NCI-H748 treated with DMSO at 0.1 percent for 48 hours (cell line): ENCODE measurements at places on chromosomes 6 and 20.

- no peak for DNase-seq
Observed at GRCh38 chr6:44263354-44264100, 1.8 kb downstream of the NFKBIE start.

GRCh38 chr6:145733207-145733606, 2.1 kb downstream of the EPM2A start:
- no peak for DNase-seq

DNA sequence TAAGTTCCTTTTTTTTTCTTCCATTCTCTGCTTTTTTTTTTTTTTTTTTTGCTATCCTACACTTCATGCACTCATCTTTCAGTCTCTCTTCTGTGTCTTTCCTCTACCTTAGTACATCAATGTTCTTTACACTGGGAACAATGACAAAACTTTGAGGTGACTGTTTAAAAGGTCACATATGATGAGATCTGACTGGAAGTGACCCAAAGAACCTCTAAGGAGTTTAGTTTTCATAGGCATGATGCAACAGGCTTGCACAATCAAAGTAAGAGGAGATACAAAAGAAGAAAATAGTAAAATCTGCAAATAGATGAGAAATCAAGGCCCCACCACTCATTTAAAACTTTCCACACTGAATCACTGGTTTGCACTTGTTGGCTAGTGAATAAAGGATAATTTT, 840.8 kb downstream of the TBC1D32 start:
- no peak for DNase-seq

- no peak for DNase-seq
Observed at GRCh38 chr6:117496383-117496990, 14.0 kb downstream of the DCBLD1 start.

DNA sequence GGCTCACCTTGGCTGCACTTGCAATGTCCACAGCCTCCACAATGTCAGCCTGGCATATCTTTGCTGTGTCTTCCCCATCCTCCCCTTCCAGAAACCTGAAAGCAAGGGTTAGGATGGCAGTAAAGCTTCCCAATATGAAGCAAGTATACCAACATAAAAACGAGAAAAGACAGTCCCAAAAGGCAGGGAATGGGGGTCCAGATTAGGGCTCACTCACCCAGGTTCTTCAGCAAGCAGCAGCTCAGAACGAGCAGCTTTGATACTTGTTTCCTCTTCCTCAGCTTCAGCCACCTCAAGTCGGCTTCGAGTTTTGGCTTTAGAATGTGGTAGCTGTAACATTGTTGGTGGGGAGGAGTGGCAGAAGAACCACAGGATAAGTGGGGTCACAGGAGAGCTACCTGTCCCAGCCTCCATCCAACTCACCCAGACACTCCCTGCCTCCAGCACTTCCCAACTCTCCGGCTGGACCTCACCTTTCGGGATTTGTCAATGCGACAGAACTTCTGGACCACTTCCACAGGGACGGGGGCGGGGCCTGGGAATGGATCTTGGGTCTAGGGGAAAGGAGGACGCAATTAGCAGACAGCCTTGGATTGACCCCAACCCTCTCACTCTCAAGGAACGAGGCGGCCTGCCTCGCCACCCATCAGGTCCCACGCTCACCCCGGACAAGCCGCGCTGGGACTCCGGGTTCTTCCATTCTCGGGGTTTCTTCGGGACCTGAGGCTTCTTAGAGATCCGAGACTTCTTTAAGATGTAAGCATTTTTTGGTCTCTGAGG, 708 bp downstream of the WDR46 start:
- no peak for DNase-seq

- no peak for DNase-seq
Observed at GRCh38 chr6:158797331-158798310, 21.5 kb downstream of the EZR start.

GRCh38 chr20:57031867-57032355, 234.5 kb downstream of the BMP7 start:
- no peak for DNase-seq

- no peak for DNase-seq
Observed at GRCh38 chr20:59662856-59663512, 58.6 kb downstream of the PHACTR3 start.

DNA sequence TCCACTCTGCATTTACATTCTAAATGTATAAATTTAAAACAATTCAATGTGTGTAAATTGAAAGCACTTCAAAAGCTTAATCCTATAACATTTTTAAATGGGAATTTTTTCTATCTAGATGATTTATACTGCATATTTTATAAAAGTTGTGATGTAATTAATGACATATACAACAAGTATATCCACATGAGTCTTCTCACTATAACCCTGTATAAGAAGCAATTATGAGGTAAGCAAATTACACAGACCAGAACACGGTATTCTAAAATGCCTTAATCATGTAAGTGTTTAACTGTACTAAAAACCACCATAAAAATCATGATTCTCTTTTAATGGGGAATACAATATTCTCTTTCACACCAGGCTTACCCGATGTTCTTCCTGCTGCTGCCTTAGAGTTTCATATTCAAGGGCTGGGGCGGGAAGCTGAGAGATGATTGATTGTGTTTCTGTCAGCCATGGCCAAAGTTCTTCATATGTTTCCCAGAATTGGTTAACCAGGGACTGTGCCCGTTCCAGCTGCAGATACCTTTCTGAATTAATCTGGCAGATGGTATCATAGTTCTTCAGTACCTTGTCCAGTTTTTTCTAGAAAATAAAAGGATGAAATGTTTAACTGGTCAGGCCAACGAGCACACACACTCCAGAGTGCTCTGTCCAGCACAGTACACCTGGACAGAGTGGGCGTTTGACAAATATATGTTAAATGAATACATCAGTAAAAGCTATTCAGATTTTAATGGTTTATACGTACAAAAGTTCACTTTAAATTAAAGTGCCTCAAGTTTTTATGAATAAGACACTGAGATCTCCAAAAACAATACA, 127.4 kb downstream of the DST start:
- DNase-seq: peak; percentile 62

DNA sequence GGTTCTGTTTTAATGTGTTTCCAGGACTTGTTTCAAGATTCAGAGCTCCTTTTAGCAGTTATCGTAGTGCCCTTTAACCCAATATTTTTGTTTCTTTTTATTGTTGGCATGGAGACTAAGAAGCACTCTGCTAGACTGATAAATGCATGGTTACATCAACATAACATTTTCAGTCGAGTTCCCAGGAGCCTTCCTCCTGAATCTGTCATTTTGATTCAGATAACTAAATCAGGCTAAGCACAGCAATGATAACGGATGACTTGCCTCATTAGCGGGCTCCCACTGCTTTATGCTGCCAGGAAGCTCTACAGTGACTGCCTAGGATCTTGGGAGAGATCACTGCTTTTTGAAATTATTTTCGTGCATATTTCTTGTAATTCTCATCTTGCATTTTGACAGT, 772.8 kb upstream of the GJE1 start:
- DNase-seq: no peak

- no peak for DNase-seq
Observed at GRCh38 chr6:123055256-123055655, 59.2 kb downstream of the CLVS2 start.

GRCh38 chr6:13222048-13222447, 106.3 kb downstream of the TBC1D7 start:
- DNase-seq: no peak

- DNase-seq: peak; percentile 11
Observed at GRCh38 chr6:31158863-31159855, 770 bp downstream of the TCF19 start.

- no peak for DNase-seq
Observed at GRCh38 chr6:10723567-10723881, 654 bp downstream of the TMEM14C start.

DNA sequence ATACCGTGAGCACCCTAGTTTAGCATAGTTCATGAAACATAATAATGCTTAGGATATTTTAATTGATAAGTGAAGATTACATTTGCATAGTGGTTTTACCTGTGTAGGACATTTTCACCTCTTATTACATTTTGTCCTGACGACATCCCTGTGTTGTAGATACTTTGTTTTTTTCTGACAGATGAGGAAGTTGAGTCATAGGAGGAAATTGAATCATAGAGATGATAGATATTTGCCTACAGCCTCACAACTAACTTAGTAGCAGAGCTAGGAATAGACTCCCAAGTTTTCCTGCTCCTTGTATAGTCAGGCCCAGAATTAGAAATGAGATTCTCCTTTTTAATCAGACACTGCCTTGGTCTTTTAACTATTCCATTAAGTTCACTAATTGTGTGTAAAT, 100.5 kb upstream of the SUPT3H start:
- DNase-seq: no peak

DNA sequence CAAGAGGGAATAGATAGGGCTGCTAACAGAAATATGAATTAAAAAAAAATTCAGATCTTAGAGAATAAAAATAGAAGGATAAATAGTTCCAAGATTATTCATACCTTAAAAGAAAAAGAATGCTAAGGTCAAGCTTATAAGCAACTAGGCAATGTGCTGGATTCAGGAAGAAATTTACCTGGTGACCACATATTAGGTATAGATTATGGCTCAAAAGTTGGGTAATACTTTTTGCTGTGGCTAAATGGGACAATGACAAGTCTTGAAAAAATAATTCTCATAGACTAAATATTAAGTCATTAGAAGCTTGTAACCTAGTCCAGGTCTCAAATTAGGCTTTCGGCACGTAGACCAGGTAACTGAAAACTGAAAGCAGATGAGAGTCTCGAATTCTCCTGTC, 17.2 kb downstream of the MAP3K5 start:
- DNase-seq: no peak

GRCh38 chr6:91812596-91813274, 1225.9 kb upstream of the MAP3K7 start:
- DNase-seq: no peak

DNA sequence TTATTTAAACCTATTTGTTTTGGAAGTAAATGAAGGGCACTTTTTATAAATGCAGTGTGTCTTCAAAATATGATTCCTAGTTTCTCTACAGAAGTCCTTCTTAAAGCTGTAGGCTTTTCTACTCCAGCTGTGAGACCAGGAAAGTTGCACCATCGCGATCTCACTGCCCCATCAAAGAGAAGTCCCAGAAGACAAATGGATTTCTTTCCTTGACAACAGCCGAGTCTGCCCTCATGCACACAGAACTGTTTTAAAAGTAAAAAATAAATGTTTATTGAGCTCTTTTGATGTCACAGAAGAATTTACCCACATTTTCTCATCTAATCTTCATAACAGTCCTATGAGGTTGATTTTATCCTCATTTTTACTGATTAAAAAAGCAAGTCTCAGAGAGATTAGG, 324.4 kb upstream of the NT5E start:
- no peak for DNase-seq

DNA sequence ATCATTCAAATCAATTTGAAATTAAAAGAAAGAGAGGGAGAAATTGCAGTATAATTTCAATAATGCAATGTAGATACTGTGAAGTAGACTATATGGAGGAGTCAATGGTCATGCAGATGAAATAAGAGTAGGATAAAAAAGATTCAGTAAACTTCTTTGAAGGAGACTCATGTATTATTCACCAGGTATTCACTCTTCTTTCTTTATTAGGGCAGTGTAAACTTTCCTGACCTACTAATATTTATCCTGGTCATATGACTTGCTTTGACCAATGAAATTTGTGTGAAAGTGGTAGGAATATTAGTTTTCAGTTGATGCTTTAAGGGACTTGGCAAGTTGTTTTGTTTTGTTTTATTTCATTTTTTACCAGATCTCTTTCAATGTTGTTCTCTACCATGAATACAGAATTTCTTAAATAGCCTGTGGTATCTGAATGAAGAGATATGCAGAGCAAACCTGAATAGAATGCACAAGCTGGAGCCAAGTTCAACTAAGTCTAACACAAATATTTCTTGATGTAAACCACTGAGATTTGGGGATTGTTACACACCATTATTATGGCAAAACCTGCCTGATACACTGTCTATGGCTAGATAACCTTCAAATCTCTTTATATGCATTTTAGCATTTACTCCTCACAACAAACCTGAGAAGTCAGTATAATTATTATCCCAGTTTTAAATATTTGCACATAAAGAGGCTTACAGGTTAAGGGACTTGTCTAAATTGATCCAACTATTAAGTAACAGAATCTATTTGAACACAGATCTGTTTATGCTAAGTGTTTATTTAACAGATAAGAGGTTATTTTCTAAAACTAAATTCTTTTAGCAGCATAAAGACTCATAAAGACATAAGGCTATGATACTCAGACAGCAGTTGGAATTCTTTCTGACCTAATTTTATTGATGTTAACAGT, 311.2 kb downstream of the PKHD1 start:
- DNase-seq: no peak

GRCh38 chr6:155158030-155158843, 105.6 kb upstream of the CLDN20 start:
- no peak for DNase-seq
